Suppressor macrophage treated with lipopolysaccharide for 4 hours (primary cell): ENCODE measurements at places on chromosomes 2 and 18.
A peak's percentile ranks its signal among the peaks of the same experiment; 100 is the strongest.

GRCh38 chr2:150046810-150047209 lies 440.7 kb downstream of the RND3 start:
- no peak for DNase-seq

- DNase-seq: no peak
Observed at GRCh38 chr2:20662308-20662937, 4.5 kb upstream of the GDF7 start.

- peak; percentile 48 for DNase-seq
Observed at GRCh38 chr18:47777626-47778025, 152.8 kb downstream of the SMAD2 start.

DNA sequence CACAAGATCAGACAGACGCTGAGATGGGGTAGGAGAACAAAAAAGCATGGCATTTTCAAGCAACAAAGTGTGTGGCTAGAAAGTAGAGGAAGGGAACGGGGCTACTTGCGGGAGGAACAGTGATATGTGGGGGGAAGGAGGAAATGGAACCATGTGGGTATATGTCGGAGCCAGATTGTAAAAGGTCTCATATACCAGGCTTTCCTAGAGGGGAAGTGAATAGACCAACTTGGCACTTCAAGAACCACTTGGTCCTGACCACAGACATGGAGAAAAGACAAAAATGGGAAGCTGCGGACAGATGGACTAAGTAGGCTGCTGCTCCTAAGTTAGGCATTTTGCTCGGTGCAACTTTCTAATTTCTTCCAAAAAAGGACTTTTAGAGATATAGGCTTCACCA lies 196.0 kb downstream of the DCC start:
- no peak for DNase-seq

- DNase-seq: no peak
Observed at GRCh38 chr2:165989851-165990250, 36.3 kb upstream of the TTC21B start.

- DNase-seq: no peak
Observed at GRCh38 chr18:28108814-28109213, 68.1 kb downstream of the CDH2 start.

DNA sequence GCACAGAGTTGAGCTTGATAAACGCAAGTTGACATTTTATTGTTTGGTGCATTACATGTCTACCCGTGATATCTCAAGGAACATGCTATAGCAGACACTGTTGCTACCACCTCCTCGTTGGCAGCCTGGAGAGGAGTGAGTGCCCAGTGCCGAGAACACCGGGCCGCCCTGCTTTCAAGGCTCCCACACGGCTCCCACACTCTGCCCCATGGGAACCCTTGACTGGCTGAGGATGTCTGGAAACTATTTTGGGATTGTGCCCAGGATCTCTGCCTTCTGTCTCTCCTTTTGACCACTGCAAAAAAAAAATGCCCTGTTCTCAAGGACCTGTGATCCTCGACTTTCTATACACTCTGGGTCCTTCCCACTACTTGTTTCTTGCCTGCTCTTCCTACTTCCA lies 21.1 kb downstream of the TET3 start:
- DNase-seq: no peak

DNA sequence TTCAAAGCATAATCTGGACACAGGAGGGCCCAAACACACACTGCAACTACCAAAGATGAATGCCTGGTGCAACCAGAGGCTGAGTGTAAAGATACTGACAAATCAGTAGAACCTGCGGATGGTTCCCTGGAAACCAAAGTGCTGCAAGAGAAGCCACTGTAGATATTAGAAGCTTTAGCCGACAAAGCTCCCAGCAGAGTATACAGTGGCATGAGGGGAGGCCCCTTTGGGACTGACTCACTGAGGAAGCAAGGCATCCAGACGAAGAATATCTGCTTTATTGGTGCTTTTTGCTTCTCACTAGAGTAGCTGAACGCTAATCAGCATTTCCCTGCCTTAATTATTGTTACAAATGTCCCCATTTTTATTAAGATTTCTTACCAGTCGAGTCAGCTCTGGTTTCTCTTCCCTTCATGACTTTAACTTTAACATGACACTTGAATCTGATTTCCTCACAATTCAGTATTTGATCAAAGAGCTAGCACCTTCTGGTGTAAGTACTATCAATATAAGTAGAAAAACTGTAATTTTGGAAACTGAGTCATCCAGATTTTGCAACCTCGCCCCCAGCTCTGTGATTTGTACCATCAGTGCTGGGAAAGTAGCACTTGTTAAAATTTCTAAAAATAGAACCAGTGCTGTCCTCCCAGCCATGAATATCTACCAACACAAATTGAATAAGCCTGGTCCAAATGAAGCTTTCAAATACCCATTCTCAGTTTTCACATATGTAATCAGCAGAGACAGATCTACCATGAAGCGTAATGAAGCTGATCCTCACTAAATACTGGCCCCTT lies 34.2 kb downstream of the FIGN start:
- no peak for DNase-seq

DNA sequence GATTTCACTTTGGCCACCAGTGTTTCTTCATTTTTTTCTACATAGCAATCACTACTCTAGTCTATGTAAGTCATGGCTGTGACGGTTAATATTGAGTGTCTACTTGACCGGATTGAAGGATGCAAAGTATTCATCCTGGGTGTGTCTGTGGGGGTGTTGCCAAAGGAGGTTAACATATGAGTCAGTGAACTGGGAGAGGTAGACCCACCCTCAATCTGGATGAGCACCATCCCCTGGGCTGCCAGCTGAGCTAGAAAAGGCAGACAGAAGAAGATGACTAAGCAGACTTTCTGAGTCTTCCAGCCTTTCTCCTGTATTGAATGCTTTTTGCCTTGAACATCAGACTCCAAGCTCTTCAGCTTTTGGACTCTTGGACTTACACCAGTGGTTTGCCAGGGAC lies 265.0 kb upstream of the SLC8A1 start:
- DNase-seq: no peak

DNA sequence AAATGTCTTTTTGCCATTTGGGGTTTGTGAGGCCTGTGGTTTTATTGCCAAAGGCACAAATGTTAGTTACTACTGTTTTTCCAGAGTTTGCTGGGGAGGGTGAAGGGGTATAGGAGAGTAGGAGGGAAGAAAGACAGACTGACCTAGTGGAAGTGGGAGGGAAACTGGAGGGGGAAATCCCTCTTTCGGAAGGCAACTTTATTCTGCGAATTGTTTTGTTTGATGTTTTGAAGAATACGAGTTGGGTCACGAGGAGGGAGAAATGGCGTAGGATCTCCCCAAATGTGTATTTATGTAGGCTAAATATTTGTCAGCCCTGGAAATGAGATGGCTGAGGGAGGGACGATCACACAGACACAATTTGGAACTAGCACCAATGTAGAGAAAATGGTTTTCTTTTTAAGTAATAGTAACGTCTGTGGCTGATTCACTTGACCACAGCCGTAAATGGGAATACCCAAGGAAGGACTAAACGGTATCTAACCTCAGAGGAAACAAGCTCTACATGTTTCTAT lies 172.3 kb downstream of the ICOS start:
- DNase-seq: no peak

GRCh38 chr2:216170076-216170763 lies 61.1 kb downstream of the XRCC5 start:
- peak; percentile 61 for DNase-seq

- DNase-seq: no peak
Observed at GRCh38 chr18:59646963-59647307, 50.3 kb downstream of the CCBE1 start.

- no peak for DNase-seq
Observed at GRCh38 chr18:48296581-48296980, 112.6 kb downstream of the ZBTB7C start.

- no peak for DNase-seq
Observed at GRCh38 chr2:237280229-237280628, 133.7 kb downstream of the COL6A3 start.

DNA sequence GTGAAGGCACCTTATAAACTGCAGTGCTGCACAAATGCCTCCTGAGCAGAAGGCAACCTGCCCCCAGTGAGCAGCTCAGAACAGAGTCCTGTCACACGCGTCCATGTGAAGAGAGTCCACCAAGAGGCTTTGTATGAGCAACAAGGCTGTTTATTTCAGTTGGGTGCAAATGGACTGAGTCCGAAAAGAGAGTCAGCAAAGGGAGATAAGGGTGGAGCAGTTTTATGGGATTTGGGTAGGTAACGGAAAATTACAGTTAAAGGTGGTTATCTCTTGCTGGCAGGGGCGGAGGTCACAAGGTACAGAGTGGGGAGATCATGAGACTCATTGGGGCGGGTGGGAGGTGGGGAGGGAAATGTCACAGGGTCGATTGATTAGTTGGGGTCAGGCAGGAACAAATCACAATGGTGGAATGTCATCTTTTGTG lies 53.4 kb upstream of the RALBP1 start:
- DNase-seq: no peak

GRCh38 chr2:70943205-70943871 lies 7.6 kb downstream of the ATP6V1B1 start:
- DNase-seq: no peak

DNA sequence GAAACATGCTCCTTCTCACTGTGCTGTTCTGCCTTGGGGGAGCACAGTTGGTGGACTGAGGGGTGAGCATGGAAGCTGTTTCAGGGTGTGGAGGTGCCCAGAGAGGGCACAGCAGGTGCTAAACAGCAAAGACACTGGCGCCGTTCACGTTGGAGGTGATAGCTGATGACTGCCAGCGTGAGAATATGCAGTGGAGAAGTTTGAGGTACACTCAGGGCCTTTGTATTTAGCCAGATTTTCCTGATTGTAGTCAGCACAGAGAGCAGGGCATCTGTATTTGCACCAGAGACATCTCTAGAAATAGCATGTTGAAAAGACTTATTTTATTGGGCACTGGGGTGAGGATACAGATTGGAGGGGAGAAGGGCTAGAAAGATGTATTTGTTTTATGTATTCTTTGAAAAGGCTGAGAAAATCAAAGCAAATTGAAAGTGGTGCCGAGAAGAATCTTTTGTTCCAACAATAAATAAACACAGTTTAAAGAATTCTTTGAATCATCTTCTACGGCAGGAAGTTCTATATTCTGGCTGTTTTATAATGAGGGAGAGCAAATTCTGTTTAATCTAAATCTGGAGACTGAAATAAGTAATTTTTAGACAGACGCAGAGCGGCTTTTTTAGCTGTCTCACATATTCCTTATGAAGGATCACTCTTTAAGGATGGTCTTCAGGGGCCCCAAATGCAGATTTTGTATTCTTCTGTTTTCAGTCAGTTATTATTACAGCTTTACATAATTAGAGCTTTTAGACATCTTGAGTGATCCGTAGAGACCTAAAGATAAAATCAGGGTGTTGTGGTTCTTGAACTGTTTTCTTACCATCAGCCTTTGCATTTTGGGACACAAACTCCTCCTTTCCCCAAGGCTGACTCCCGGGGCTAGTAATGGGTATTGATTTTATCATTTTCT lies 7.1 kb downstream of the ZNF532 start:
- no peak for DNase-seq

DNA sequence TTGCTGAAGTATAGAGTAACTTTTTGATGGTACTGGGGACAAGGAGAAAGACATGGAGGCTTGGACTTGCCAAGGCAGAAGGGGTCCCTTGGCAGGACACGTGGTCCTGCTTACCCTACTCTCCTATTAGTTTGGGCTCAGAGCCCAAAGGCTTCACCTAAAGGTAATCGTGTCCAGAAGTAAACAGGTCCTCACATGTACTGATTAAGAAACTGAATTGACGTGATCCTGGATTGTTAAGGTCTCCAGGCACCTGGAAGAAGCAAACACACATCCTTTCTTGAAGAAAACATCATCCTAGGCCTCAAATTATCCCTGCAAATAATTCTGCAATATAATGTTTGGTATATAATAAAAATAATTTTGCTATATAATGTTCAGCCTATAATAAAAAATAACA lies 50.0 kb downstream of the DTNB start:
- no peak for DNase-seq

DNA sequence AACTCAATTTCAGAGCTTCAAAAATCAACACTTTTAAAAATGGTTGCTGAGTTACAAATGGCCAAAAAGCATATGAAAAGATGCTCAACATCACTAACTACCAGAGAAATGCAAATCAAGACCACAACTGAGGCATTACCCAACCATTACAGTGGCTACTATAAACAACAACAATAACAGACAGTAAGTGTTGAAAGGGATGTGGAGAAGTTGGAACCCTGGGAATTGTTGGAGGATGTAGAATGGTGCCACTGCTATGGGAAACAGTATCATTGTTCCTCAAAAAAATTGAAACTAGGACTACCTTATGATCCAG lies 173.3 kb upstream of the SPRED2 start:
- DNase-seq: no peak

DNA sequence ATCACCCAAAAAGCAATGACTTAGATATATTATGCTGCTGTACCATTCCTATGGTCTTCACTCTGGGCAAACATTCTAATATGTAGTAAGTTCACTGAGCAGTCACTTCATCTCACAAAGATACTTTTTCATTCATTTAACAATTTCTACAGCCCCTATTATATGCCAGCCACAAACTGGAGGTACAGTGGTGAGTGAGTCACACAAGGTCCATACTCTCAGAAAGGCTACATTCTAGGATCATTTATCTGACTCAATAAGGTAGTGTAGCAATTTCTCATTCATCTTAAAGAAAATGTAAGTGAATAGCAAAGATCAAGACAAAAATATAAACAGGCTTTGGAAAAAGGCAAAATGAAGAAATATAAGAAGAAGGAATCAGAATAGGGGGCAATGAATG lies 40.5 kb downstream of the NHEJ1 start:
- no peak for DNase-seq

- no peak for DNase-seq
Observed at GRCh38 chr2:6370753-6371551, 494.8 kb downstream of the CMPK2 start.

DNA sequence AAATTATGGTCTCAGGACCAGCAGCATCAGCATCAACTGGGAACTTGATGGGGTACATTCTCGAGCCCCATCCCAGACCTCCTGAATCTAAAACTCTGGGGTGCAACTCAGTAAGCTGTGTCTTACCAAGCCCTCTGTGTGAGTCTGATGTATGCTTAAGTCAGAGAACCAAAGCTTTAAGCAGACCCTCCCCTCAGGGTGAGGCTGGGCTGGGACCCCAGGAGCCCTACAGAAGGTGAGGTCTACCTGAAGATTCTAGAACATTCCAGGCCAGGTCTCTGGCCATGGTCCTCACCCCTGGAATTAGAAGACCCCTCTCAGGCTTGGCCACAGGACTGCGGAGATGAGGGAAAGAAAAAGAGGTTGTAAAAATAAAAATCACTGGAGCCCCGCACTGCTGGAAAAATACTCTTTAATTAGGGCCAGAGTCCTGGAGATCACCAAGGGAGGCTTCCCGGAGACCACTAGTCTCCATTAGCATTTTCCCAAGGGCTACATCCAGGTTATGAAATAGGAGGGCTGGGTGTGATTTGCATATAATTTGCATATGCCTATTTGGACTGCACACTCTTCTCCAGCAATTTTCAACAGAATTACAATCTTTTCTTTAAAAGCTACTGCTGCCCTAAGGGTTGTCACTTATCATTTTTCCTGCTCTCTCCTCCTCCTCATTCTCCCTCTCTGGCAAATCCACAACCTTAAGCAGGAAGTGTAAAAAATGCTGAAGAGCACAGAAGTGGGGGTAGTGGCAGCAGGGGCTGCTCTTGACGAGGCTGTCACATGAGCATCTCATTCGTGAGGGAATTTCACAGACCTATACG lies 100.2 kb downstream of the ZBTB7C start:
- no peak for DNase-seq

- no peak for DNase-seq
Observed at GRCh38 chr2:212939777-212940531, 211.5 kb downstream of the IKZF2 start.

GRCh38 chr2:142037744-142038143 lies 93.1 kb downstream of the LRP1B start:
- no peak for DNase-seq
